Mesangial cell (primary cell): ENCODE measurements at places on chromosomes 6 and 20. TPM values are rescaled to one million over a fixed set of nuclear protein-coding genes. Genes with fewer than 3 reads are reported as not detected.

Gene MMP24
- total RNA-seq = 14.5 and 63.9 TPM in 2 replicates

Gene OTOR
- total RNA-seq = not detected in 2 replicates

Gene PLEKHG1
- 2.9 and 6.7 TPM in 2 replicates for total RNA-seq

Gene MLN
- total RNA-seq = not detected in 2 replicates

Gene RIMS1
- total RNA-seq = 0.51 and 1.1 TPM in 2 replicates

Gene TINAG
- 0.16 and 4.6 TPM in 2 replicates for total RNA-seq

Gene KCNK16
- not detected in 2 replicates for total RNA-seq

Gene PAQR8
- total RNA-seq = 3.3 and 4.8 TPM in 2 replicates

Gene CRISP2
- total RNA-seq = under 0.01 and 0.16 TPM in 2 replicates

Gene LY6G6C
- total RNA-seq = not detected in 2 replicates

Gene VSTM2L
- 2.0 and 5.5 TPM in 2 replicates for total RNA-seq

Gene ZNF311
- total RNA-seq = 0.49 and 1.0 TPM in 2 replicates

Gene EDEM2
- 37.5 and 60.3 TPM in 2 replicates for total RNA-seq

Gene HLA-DRA
- not detected in 2 replicates for total RNA-seq

Gene SCGN
- total RNA-seq = not detected in 2 replicates

Gene BCAS1
- total RNA-seq = 0.13 TPM in 1 of 2 replicates, not detected in the other

Gene CGAS
- 2.2 and 5.4 TPM in 2 replicates for total RNA-seq
